ENCODE measurements at places on chromosomes 13 and 19.

DNA sequence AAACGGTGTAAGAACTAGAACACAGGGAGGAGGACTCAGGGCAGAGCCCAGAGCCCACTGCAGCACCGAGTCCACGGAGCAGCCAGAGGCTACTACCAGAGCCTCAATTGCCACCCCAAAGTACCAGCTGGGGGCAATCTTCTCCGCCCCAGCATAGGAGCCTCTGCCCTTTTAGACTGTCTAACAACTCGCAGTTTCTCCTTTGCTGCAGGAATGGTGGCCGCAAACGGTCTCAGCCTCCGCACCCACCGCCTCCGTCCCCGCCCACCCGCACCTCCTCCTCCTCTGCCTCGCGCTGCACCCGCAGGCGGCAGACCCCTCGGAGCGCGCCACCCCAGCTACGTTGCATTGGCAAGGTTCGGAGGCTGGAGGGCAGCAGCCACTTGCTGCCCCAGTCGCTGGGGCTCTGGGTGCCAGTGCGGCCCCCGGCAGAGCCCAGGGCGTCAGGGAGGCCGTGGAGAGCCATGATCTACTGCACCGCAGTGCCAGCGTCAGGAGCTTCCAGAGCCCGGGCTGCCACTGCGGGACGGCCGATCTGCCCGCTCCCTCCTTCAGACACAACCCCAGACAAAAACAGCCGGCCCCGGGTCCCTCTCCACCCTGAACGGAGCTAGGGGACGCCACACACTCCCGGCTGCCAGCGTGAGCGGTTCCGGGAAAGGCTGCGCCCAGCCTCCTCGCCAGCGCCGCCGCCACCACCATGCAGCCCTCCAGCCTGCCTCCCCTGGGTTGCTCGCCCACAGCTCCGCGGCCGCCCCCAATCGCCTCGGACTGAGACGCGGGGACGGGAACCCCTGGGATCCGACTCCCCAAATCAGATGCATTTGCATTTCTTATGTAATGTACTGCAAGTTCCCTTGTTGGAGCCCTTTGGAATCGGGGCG, 1.8 kb downstream of the FGF14 start:
- no peak for DNase-seq

GRCh38 chr19:9673912-9674662, 813 bp downstream of the ZNF562 start:
- DNase-seq, result no peak

DNA sequence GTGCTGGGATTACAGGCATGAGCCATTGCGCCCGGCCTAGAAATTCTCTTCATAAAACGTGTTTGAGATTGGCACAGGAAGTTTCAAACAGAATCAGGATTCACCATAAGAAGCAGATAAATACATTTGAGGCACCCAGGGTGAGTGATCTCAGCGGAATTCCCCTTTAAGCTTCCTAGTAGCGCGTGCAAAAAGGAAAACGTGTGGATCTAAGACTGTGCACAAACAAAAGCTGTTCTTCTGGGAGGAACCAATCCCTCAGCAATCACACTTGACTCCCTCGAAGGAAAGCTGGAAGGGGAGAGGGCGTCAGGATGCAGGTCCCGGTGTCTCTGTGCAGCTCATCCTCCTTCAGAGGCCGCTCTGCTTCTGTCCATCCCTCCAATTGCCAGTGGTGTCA, 15.5 kb downstream of the MCF2L start:
- DNase-seq, result no peak

DNA sequence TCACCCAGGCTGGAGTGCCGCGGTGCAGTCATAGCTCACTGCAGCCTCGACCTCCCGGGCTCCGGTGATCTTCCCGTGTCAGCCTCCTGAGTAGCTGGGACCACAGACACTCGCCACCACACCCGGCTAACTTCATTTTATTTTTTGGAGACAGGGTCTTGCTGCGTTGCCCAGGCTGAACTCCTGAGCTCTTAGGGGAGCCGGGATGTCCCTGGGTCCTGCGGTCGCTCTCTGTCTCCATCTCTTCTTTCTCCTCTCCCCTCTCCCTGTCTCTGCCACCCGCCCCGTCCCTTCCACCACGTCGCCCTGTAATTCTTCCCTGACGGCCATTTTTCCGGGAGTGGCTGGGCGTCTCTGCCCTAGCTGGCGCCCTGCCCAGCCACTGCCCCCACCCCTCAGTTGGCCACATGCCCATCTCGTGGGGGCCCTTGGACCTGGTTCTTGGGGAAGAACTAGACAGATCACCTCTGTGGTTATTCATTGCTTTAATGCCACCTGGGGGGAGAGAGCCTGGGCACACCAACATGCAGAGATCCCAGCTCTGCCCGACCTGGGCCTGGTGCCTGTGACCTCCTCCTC, 18.9 kb downstream of the ARID3A start:
- no peak for DNase-seq

DNA sequence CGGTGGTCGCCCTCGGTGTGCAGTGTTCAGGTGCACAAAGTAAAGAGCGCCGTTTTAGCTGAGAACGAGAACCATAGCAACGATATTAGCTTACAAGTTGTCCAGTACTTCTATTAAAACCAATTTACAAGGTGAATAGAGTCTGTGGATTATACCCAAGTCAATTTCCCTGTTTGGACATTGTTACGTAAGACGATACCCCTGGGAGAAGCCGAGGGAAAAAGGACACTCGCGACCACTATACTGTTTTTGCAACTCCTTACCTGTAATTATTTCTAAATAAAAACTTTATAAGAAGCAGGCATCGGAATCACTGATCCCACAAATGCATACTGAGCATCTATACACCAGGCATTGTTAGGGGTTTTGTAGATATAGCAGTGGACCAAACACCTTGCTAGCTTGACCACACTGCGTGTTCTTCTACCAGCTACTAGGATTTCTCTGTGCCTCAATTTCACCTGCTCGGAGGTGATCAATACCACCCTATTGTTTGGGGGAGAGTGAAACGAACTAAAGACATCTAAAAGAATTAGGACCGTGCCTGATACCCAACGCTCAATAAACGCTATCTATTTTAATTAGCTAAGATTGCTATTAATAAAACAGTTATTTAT, 488 bp upstream of the EEF2 start:
- DNase-seq, result no peak

- DNase-seq, result peak; percentile 73
These were observed 15.7 kb downstream of the BCAT2 start for GRCh38 chr19:48795055-48795684.

DNA sequence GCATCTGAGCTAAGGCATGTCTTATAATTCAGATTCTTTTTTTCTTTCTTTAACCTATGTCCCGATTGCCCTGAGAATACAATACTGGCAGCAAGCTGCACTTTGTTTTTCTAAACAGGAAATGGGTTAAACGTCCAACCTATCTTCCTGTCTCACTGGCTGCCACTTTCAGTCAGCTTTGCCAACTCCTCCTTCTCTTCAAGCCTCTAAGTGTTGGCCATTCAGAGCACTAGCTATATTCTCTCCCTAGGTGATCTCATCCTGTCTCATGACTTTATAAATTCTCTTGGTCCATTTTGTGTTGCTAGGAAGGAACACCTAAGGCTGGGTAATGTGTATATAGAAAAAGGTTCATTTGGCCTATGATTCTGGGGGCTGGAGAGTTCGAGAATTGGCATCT, 109.5 kb upstream of the TSC22D1 start:
- no peak for DNase-seq

DNA sequence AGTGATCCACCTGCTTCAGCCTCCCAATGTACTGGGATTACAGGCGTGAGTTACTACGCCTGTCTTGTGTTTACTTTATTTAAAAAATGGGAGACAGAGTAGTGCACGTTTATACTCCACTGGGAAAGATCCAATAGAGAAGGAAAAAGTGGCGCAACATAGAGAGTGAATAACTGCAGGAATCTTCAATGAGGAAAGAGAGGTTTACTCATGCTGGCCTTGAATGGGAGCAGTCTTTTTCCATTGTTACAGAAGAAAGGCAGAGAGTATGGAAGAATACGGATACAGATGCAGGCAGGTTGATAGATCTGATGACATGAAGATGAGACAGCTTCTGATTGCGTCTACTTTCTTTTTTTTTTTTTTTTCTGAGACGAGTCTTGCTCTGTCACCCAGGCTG, 4.6 kb upstream of the WDFY2 start:
- DNase-seq, result no peak

DNA sequence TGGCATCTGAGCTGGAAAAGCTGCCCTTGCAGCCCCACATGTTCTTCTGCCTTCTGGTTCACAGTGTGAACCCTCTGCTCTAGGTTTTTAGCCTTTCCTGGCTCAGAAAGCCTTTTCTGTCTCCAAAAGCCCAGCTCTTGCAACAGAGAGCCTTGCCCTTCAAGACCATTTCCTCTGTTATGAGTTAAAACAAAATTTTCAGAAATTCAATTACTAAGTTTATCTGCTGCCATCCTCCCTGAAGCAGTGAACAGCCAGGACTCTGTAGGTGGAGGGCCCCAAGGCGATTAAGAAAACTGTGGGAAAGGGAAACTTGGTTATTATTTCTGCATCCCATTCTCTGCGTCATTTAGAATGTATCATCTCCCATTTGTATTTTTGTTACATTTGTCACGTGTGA, 18.8 kb downstream of the FAM124A start:
- no peak for DNase-seq

- no peak for DNase-seq
These were observed 10.6 kb downstream of the RFC3 start for GRCh38 chr13:33828431-33829129.

DNA sequence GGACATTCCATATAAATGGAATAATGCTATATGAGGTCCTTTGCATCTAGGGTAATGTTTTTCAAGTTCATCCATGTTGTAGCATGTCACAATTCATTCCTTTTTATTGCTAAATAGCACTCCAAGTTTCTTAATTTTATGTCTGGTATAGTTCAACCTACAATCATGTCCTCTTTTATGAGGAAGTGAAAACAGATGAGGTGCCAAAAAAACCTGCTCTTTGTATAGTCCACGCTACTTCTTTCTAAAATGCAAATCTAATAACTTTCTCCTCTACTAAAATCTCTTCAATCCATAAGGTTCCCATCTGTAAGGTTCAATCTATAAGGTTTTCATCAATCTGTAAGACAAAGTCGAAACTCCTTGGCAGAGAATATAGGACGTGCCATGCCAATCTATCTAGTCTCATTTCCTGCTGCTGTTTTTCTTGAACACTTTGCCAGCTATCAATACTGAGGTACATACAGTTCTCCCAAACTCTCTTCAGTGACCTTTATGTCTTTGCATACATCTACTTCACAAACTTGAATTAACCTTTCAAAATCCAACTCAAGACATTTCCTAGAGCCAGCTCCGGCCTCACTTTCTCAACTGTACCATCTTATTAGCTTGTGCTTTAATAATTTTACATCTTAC, 33.7 kb downstream of the INTS6 start:
- no peak for DNase-seq

- DNase-seq, result no peak
These were observed 8.8 kb downstream of the ZFP28 start for GRCh38 chr19:56547535-56547934.

GRCh38 chr13:38210928-38211596, 138.6 kb upstream of the UFM1 start:
- DNase-seq, result no peak

DNA sequence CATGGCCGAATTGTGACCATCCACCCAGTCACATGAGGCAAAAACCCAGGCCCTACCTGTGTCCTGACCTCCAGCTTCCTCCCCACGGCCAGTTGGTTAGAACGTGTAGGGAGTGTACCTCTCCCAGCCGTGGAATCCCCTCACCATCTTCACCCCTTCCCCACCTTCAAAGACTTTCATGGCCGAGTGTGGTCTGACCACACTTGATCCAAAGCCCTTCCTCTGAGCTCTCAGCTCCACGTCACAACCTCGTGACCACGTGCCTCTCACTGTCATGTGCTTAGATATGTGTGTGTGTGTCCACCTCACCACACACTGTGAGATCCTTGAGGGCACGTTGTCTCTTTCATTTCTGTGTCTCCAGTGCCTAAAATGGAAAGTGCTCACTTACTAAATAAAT, 48.6 kb upstream of the UBE2L5 start:
- peak; percentile 37 for DNase-seq

DNA sequence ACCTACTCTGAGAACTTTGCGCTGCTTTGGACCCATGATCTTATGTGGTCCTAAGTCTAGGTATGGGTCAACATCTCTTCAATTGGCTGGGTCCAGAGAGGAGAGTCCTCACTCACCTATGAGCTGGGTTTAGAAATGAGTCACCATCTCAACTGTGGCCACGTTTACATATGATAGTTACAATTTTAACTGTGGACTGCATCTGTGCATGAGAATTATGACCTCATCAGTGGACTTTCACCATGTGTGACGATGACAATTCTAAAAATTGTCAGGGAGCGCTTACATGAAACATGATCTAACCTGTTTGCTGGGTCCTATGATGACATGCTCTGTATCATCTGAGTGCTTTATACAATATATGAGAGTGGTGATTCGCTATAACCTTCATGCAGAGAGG, 12.7 kb upstream of the ZNF724 start:
- DNase-seq, result no peak

DNA sequence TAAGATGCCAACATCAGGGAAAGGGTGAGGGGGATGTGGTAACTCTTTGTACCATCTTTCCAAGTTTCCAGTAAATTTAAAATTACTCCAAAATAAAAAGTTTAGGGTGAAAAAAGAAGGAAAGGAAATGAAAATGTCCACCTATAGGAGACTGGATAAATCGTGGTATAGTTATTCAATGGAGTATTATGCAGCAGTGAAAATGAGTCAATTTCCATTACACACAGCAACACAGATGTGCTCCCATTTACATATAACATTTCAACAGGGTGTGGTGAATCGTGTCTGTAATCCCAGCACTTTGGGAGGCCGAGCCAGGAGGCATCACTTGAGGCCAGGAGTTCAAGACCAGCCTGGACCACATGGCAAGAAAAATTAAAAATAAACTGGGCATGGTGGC, 7.4 kb upstream of the ZNF541 start:
- DNase-seq, result no peak

DNA sequence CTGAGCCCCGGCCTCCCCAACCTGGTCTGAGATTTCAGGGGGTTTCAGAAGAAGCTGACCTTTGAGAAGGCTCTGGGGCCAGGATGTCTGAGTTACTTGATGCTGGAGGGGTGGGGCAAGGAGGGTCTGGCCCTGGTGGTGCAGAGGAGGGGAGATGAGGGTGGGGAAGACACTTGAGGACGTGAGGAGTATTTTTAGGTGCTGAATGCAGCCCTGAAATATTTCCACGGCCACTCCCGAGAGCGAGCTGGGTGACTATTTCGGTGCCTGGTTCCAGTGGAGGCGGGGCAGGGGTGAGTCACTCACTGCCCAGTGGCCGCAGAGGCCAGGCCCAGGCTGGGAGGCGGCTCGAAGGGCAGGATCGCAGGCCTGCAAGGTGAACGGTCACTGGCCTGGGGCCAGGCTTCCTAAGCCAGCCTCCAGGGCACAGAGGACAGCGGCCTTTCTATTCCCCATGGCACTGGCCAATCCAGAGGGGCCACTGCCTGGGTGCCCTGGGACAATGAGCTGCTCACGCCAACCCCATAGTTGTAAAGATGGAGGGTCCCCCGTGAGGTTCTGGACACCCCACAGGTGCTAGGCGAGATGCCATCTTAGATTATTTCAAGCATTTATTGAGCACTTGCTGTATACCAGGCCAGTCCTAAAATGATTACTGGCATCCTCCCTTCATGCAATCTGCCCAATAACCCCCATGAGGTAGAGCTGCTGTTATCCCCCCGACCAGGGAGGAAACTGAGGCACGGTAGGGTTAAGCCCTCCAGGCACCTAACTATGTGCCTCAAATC, 19.7 kb upstream of the JUND start:
- no peak for DNase-seq

GRCh38 chr19:2982983-2983350, 5.6 kb downstream of the TLE6 start:
- DNase-seq, result no peak
